Stimulated activated CD4-positive, alpha-beta T cell treated with anti-CD3 and anti-CD28 coated beads, TNF-alpha, amount 100 ng/mL, for 1 hour (primary cell): ENCODE measurements at places on chromosomes 6 and 20.

DNA sequence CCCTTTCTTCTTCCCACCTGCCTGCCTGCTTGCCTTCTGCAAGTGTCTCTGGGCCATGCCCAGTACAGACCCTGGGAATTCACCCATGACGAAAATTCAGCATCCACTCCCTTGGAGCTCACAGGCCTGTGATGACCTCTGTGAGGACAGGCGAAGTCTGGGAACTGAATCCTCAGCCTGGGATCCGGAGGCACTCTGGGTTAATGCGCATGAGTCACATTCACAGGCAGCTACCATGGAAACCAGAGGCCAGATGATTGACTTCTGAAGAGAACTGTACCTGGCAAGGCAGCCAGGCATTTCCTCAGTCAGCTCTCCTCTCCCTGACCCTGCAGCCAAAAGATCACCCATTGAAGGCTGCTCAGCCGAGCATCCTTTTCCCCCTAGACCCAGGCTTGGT, 41.0 kb downstream of the SLC9A8 start:
- DNase-seq, result no peak

DNA sequence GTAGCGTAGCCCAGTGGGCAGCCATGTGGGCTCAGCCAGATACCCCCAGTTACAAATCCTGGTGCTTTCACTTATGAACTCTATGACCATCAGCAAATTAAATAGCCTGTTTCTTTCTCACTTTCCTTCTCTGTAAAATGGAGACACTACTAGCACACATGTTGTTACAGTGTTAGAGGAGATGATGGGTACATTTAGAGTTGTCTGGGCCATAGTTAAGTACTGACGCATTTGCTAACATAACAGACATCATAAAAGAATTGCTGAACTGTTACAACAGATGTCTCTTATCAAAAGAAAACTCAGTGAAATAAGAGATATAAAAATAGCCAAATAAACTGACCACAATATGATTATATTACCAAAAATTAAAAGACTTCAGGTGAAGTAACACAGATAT, 69.9 kb upstream of the DOK5 start:
- no peak for DNase-seq

DNA sequence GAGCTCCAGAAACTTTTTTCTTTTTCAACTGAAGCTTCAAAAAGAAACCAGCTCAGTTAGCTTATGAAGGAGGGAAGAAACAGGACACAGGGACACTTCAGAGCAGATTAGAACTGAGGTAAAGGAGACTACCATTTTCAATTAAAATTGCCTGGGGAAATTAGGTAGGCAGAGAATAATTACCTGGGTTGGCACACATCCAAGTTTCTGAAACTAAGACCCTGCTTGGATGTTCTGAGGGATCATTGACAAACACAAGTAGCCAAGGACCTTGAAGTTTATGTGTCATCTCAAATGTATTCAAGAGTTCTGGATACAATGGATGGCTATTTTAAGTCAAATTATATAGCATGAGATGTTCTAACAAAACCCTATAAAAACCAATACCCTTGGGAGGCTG, 137.6 kb downstream of the PLCB4 start:
- no peak for DNase-seq

DNA sequence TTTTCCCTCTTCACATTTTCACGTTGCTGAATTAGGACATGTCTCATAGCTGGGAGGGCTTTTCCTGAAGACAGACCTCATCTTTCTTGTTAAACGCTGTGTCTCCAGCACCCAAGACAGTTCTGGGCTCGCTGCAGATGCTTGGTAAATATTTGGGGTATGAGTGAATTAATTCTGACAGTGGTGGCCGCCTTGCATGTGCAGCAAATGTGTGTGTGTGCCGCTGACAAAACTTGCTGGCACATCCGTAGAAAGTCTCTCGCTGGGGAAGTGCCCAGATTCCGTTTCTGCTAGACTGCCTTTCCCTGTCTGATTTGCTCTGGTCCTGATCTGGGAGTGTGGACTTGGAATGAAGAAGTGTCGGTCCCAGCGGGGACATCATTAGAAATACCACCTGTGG, 48.2 kb upstream of the ZNFX1 start:
- no peak for DNase-seq

DNA sequence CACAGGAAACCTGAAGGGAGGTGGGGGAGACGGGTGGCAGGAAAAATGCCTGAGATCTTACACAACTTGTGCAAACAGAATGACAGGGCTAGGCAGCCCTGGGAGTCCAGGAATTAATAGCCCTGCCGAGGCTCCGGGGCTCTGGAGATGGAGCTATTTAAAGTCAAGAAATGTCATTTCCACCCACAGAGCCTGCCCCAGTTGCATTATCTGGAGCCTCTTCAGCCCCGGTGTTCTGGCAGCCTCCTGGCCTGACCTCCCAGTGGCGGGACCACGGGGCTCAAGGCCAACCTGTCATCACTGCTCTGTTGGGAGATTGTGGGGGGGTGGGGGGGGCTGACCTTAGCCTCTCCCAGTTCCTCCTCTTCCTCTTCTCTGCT, 28.5 kb upstream of the SCUBE3 start:
- DNase-seq, result no peak

DNA sequence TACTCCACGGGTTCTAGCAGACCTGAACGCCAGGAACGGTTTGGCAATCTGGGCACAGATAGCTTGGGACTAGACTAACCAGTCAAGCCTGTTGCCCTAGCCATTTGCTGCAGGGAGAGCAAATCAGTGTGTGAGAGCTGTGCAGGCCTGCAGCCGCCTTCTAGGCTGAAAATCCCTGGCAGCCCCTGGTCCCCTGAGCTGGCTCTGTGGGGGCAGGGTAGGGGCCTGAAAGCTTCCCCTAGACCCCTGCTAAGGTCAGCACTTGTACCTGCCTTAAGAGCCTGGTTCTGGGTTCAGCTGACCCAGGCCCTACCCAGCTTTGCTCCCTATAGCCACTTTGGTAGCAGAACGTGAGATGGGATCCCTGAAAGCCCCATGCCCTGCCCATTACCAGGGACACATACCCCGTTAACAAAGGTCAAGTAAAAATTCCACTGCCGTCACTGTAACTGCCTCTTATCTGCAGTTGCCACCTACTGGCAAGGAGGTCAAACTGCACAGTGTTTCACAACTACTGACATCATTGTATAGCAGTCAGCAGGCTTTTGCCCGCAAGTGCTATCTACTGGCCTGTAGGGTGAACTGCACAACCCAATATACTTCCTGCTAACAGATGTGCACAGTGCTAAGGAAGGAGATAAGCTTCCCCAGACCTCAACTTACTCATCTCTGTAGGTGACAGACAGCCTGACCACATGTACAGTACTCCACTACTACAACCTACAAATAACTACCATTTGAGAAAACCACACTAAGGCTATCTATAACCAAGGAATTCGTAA, 95.1 kb upstream of the OLIG3 start:
- DNase-seq, result no peak

- no peak for DNase-seq
These were observed 195.5 kb upstream of the PRDM1 start for GRCh38 chr6:105890521-105891244.

- no peak for DNase-seq
These were observed 20.1 kb upstream of the REPS1 start for GRCh38 chr6:139008117-139008516.

DNA sequence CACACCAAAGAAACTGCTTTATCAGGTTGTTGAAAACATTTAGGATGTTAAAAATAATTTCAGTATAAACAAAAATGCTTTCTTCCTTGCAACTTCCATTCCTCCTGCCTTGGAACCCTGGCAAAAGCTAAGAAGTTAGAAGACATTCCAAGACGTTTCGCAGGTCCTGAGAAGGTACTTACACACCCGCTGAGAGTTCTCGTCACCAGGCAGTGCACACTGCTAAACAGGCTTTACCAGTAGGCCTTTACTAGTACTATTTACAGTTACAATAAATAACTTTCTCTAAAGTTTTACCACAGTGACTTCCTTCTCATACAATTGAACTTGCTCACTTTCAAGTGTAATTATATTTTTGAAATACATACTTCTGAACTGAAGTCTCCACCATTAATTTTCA, 81.4 kb upstream of the RPS6KA2 start:
- DNase-seq, result no peak

GRCh38 chr6:19311786-19312185, 525.4 kb upstream of the ID4 start:
- no peak for DNase-seq

DNA sequence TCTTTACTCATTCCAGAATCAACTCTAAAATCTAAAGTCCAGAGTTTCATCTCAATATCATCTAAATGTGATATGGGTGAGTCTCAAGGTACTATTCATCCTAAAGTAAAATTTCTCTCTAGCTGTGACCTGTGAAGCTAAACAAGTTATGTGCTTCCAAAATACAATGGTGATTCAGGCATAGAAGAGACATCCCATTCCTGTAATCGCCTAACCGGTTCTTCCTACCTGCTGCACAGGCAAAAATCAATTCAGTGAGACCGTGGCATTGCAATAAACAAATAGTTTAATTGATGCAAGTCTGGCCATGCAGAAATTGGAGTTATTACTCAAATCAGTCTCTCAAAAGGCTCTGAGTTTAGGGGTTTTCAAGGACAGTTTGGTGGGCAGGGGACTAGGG, 232.8 kb downstream of the UBE3D start:
- DNase-seq, result no peak

DNA sequence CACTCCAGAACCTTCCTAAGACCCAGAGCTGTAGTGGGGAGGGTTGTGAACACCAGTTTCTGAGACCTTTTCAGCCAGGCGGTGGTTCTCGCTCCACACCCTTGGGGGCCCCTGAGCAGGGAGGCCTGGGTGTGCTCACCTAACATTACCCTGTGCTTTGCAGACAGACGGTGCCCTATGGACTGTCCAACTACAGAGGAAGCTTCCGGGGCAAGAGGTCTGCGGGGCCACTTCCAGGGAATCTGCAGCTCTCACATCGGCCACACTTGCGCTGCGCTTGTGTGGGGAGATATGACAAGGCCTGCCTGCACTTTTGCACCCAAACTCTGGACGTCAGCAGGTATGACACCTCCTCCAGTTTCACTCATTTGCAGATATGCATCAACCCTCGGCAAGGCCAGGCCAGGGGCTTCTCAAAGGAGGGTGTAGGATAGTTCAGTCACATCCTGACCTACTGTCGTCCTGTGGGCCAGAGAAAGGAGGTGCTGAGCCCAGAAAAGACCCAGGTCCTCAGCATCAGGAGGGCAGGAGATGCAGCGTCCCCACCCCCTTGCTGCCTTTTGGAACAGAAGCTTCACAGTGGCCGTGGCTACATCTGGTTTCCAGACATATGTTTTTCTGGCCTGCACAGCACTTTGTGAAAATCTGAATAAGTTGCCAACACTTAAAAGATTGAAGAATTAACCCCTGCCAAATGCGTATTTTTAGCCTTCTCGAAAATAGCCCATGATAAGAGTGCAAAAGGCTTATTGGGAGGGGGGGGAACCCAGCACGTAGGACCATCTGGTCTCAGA, 20.6 kb downstream of the EDN3 start:
- DNase-seq, result no peak

DNA sequence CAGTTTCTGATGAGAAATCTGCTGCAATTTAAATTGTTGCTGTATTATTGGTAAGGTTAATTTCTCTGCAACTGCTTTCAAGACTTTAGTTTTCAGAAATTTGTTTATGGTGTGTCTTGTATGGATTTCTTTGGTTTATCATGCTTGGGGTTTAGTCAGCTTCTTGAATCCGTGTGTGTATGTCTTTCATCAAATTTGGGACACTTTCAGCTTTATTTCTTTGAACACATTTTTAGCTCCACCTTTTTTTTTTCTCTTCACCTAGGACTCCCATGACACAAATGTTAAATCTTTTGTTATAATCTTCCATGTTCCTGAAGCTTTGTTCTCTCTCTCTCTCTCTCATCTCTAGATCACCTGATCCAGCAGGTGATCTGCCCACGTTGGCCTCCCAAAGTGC, 13.4 kb upstream of the TP53TG5 start:
- no peak for DNase-seq

GRCh38 chr20:1508574-1508973, 17.4 kb upstream of the SIRPB2 start:
- no peak for DNase-seq

- no peak for DNase-seq
These were observed 148.4 kb downstream of the CARMIL1 start for GRCh38 chr6:25427549-25427948.

DNA sequence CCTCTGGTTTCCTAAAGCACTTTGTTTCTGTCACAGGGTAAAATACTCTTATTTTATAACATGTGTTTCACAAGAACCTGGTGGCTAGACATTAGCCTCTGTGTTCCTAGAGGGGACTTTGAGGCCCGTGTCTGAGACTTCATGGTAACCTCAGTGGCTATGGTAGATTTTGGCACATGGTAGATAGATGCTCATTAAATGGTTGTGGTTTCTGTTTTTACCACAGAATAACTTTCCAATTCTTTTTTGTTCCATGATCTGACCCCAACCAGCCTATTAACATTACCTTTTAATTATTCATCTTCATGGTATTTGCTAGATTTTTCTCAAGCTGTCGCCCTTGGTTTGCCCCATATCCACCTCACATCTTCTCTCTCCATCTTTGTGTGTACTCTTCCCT, 34.3 kb downstream of the CCN2 start:
- DNase-seq, result no peak

DNA sequence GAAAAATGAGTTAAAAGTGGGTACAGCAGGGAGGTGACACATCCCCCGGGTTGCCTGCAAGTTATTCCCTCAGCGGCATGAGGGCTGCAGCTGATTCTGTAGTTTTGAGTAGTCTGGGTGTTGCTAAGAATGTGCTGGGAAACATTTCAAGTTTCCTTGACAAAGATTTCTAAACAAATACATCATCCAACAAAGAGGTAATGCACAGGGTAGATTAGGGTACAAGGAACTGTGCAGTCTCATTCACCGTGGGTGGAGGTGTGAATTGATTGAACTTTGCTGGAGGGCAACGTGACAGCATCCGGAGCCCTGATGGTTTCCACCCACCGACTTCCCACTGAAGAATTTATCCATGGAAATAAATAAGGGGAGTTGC, 21.8 kb downstream of the CASS4 start:
- DNase-seq, result no peak

DNA sequence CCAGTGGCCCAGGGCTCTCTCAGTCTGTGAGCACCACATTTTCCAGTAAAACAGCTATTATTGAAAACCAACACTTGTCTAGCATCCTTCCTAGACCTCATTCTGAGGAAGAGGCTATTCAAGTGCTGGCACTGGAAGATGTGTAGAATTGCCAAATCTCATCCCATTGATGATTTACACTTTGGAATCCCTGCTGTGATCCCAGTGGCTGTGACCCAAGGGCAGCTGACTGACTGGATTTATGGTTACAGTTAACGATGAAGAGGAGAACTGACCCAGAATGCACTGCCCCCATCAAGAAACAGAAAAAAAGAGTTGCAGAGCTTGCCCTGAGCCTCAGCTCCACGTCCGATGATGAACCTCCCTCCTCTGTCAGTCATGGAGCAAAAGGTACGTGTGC, 2.4 kb downstream of the CMTR1 start:
- no peak for DNase-seq

- DNase-seq, result no peak
These were observed 147.2 kb upstream of the SNX9 start for GRCh38 chr6:157675831-157676230.

DNA sequence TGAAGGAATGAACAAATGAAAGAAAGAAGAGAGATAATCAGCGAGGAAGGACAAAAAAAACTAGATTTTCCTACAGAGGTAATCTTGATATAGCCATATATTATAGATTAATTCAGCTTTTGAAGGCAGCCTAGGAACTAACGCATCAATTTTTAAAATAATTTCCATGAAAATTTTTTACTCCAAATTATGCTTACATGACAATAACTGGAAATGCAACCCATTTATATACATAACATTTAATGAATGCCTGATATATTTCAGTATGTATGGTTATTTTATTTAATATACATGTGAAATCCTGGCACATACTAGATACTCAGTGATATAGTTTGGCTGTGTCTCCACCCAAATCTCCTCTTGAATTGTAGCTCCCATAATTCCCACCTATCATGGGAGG, 157.6 kb downstream of the LAMP5 start:
- no peak for DNase-seq

- DNase-seq, result no peak
These were observed 120.5 kb downstream of the SCML4 start for GRCh38 chr6:107703606-107704005.
